Brain pericyte (primary cell): ENCODE measurements at places on chromosomes 1 and 21.

GRCh38 chr1:116886291-116886878, 23.3 kb upstream of the PTGFRN start:
- no peak for DNase-seq

DNA sequence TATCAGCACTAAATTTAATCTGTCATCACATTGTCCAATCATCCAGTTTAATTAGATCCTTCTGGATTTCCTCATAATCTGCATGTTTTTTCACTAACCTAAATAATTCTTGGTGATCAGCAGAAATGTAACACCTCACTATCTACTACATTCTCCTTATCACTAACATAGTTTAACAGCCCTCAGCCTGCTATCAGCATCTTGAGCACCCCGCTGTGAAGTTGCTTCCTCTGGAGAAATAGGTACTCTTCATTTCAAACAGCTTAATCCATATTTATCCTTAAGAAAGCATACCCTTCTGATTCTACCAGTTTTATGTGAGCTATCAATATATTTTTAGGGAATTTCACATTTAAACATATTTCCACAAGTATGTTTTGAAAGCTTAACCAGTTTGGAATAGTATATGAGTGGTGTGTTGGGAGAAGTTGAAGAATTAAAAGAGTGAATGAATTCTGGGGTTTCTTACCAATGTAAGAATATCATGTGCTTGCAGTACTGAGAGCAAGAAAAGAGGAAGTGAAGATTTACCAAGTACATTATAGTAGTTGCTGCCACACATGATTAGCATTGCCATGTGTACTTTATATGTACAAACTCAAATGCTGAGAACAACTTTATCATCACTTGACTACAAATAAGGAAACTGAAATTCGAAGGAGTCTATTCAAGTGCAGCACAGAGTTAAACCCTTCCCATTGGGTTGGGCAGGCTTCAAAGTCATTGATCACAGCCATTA, 771.1 kb upstream of the ADGRL4 start:
- no peak for DNase-seq

- no peak for DNase-seq
Measured at GRCh38 chr1:25467616-25468015, 36.9 kb downstream of the MACO1 start.

- no peak for DNase-seq
Measured at GRCh38 chr1:180026556-180026955, 71.9 kb downstream of the CEP350 start.

DNA sequence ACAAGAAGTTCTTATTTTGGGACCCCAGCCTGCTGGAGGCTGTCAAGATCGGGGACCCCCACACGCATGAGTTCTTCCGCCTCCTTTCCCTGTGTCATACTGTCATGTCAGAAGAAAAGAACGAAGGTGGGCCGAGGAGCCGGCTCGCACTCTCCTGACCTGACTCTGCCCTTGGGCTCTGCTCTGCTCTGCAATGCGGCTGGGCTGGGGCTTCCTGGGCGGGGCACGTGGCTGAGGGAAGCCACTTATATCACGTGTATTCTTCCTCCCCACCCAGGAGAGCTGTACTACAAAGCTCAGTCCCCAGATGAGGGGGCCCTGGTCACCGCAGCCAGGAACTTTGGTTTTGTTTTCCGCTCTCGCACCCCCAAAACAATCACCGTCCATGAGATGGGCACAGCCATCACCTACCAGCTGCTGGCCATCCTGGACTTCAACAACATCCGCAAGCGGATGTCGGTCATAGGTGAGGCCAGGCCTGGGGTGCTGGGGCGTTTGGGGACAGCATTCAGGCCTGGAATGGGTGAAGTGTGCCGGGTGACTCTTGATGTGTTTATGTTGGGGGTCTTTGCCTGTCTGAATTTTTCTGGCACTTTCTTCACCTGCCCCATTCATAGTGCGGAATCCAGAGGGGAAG, 17.6 kb downstream of the ATP8B2 start:
- DNase-seq = no peak
